Astrocyte (in vitro differentiated cells and primary cell): ENCODE measurements at places on chromosomes 2 and 18.
A peak's percentile ranks its signal among the peaks of the same experiment; 100 is the strongest.

- no peak for DNase-seq
These were observed 47.8 kb downstream of the TRAPPC12 start for GRCh38 chr2:3427272-3427671.

DNA sequence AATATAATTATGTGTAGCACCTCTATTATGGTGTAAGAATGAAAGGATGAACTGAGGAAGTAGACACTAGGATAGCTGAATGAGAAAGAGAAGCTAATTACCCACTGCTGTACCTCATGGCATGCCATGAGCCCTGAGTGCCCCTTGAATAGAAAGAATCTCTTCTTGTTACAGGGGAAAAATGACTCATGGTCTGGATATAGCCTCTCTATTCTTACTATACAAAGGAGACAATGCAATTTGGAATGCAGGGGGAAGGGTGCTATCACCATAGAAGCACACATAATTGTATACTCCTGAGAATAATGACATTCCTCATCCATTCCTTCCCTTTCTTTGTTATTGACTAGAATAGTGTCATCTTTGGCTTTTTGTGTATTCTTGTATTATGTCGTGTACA lies 385.2 kb downstream of the CDH7 start:
- DNase-seq: peak; percentile 32

GRCh38 chr2:17544256-17544655 lies 3.8 kb downstream of the VSNL1 start:
- DNase-seq: peak; percentile 65

DNA sequence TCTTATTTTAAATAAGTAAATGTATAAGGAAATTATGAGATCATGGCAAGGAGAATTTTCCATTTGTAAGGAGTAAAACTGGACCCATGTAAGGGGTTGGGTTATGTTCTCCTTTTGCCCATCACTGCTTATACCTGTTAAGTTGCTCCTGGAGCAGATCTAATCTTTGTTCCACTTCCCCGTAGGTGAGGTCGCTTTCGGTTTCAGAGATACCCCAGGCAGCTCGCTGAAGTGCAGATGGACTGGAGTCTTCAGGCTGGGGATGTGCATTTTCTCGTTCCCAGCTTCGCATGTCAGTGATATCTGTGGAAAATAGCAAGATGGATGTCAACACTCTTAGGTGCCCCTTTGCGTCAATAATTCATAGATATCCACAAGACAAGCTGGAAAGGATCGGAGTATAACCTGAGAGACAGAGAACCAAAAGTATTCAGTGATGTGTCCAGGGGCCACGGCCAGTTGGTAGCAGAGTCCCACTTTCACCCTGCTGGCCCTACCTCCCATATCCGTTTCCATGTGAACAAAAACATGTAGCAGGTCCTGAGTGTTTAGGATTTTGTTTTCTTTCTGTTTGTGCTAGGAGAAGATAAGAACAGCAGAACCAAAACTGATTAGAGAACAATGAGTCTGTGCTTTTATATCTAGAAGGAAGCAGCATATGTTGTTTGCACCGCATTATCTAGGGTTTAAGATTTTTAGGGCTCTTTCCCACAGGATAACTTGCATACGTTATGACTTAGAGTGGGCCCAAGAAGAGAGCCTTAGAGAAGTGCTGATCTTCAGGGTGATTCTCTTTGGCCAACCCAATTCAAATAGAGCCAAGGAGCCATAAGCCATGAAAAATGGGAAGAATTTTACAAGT lies 36.0 kb downstream of the GCA start:
- DNase-seq: no peak

- peak; percentile 2 for DNase-seq
These were observed 77.8 kb downstream of the PDCL3 start for GRCh38 chr2:100640431-100641124.

GRCh38 chr2:38505779-38506178 lies 96.9 kb downstream of the HNRNPLL start:
- DNase-seq: peak; percentile 9

DNA sequence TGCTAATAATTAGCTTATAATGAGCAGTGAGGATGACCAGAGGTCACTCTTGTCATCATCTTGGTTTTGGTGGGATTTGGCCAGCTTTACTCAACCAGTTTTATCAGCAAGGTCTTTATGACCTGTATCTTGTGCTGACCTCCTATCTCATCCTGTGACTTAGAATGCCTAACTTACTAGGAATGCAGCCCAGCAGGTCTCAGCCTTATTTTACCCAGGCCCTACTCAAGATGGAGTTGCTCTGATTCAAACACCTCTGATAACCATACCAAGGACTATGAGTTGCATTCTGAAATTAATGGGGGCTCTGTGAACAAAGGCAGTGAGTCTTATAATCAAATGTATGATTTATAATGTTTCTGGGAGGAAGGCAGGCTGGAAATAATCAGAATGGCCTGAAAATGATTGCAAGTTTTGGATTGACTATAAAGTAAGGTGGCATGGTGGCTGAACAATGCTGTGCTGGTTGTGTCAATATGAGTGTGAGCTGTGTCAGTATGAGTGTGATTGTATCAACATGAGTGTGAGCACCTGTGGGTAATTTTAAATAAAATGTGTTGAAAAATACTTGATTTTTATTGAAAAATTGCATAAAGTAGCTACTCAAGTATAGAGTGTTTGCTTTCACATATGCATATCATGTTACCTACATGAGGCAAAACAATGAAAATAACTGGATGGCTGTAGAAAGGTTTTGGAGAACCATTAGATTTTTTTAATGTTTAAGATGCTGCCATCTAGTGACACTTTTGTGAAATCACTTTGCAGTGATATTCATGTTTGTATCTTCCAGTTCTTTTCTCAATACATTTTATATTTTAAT lies 103.0 kb downstream of the KYNU start:
- DNase-seq: peak; percentile 14

GRCh38 chr2:10166676-10167292 lies 44.2 kb downstream of the RRM2 start:
- no peak for DNase-seq

DNA sequence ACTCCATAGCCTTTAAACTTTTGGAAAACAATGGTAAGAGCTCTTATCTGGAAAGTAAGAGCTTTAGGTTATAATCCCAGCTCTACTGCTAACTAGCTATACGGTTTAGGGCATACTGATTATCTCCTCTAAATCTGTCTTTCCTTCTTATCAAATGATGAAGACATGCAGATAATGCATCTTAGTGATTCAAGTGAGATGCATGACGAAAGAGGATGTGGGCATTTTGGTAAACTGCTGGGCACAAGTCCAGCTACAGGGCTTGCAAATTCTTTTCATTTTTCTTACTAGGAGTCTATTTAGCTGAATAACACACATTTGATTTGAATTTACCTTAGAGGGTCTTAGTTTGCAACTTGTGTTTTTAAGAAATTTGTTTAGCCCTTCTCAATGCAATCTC lies 1604.8 kb upstream of the ZEB2 start:
- peak; percentile 83 for DNase-seq

GRCh38 chr2:19643117-19643518 lies 258.7 kb downstream of the TTC32 start:
- no peak for DNase-seq

GRCh38 chr18:48548011-48548771 lies 9.4 kb downstream of the CTIF start:
- peak; percentile 85 for DNase-seq

- DNase-seq: no peak
These were observed 11.9 kb downstream of the ADRA2B start for GRCh38 chr2:96104487-96104861.

DNA sequence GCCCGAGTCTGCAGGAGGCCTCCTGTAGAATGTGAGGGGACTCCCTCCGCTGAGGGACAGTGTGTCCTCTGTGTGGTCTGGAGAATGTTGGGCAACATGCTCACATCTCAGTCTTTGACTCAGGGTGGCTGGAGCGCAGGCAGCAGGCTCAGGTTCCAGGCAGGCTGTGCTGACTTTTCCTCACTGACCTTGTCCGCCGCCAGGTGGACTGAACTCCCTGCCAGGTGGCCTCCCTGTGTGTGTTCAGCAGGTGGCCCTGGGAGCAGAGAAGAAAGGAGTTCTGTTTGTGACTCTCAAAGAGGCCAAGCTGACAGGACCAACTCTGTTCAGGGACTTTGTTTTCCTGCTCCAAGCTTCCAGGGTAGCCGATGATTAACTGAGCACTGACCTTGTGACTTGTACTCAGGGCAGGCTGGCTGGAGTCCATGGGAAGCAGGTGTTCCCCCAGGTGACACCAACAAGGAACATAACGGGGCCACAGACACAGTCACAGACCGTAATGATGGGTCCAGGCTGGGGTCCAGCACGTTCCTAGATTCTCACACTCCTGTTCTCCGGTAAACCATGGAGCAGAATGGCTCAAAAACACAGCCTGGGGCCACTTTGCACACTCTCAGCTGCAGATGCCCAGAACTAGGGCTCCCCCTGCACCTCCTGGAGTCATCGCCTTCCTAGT lies 439.8 kb downstream of the RNF144A start:
- DNase-seq: no peak

DNA sequence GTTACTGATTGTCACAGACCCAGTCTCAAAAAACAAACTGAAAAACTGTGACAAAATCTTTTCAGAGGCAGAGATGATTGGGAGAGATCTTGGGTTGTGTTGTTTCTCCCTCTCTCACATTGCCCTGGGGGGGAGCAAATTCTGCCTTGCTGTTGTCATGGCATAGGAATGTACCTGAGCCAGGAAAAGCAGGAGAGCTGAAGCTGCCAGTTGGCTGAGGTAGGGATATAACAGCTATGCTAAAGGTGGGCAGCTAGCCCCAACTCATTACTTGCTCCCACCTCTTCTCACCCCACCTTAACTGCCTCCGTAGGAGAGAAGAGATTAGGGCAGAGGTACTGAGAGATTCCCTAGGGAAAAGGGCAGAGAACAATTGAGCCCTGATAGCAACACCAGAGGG lies 299.3 kb downstream of the OSR1 start:
- no peak for DNase-seq

DNA sequence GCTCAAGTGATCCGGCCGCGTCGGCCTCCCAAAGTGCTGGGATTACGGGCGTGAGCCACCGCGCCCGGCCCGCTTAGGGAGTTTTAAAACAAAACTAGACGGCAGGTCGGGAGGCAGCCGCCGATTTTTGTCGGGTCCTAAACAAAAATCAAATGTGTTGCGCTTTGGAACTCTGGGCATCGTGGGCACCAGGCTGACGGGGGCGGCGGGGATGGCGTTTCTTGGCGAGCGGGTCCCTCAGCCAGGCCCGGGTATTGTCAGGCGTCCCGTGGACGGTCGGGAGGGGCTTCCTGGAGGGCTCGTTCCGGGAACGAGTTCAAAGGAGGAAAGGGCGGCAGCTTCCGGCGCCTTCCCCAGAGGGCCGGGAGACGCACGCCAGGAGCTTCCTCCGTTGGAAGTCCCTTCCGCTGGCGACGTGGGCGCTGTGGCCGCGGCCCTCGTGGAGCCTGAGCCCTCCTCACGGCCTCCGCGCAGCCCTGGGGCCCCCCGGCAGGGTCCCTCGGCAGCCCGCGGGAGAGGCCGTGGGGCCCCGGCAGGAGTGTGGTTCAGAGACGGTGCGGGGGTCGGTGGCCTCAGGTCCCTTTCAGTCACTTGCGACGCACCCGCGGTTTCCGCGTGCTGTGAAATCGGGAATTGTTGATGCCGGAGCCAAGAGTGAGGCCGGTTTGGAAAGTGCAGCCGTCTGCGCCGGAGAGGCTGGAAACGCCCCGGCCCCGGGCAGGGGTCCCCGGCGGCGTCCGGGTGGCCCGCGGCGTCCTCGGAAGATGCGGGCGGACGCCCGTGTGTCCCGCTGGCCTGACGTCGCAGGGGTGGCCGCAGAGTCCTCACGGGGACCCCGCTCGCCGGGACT lies 59.3 kb downstream of the EMILIN2 start:
- no peak for DNase-seq

DNA sequence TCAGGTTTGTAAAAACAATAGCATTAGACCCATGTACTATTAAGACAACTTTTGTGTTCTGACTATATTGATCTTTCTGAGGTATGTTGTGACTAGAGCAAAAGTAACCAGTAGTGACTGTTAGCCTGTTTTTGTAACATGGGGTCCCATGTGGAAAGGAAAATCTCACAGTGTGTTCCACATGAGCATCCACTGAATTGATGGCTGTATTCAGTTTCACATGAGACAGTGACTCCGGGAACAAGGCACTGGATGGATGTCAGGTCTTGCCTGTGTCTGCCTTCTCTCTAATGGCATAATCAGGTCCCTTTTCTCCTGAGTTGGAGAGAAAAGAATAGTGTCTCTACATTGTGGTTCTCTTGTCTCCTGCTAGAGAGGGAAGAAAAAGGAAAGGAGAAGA lies 27.5 kb downstream of the TMEM178A start:
- DNase-seq: no peak

- DNase-seq: no peak
These were observed 52.8 kb upstream of the RTN4 start for GRCh38 chr2:55103046-55103445.

DNA sequence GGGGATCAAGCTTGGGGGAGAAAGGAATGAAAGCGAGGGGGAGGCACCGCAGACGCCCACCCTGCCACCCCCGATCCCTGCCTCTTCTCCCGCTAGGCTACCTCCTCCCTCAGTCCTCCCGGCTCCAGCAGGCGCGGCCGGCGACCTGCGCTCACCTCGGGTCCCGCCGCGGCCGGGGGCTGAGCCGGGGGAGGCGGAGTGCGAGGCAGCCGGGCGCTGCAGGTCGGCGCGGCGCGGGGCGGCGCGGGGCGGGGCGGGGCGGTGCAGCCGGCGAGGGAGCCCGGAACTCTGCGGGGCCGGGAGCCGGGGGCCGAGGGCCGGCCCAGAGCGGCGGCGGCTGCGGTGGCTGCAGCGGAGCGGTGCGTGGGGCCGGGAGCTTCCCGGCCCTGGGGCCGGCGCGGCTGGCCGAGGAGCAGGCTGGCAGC lies 477 bp downstream of the ACVR1 start:
- DNase-seq: no peak

DNA sequence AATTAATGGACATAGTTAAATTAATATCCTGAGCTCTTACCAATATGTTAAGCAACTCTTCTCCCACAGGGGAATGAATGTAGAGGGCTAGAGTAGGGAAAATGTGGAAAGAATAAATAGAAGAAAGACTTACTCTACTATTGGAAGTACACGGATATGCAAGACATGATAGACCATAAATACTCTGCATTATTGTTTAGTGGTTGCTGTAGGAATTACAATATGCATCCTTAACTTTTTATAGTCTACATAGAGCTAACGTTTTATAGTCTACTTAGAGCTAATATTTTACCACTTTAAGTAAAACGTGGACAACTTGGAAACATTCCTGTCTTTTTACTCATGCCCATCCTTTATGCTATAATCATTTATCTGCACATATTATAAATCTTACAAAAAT lies 163.8 kb upstream of the GALNT5 start:
- no peak for DNase-seq

GRCh38 chr18:26723981-26724380 lies 141.5 kb downstream of the AQP4 start:
- DNase-seq: no peak

GRCh38 chr2:216700781-216701180 lies 5.4 kb upstream of the IGFBP5 start:
- no peak for DNase-seq

DNA sequence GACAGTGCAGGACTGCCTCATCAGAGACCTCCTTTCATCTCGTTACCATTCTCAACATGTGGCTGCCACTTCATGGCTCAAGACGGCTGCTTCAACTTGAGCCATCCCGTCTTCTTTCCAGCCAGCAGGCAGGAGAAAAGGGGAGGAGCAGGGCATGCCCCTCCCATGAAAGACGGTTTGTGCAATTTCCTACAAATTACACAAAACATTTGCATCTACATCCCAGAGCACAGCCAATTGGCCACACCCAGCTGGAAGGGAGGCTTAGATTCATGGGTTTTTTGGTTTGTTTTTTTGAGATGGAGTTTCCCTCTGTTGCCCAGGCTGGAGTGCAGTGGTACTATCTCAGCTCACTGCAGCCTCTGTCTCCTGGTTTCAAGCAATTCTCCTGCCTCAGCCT lies 11.8 kb downstream of the UCN start:
- DNase-seq: no peak
